H4 (cell line): ENCODE measurements at places on chromosomes 3 and 15. TPM values are rescaled to one million over a fixed set of nuclear protein-coding genes. Genes with fewer than 3 reads are reported as not detected.
A peak's percentile ranks its signal among the peaks of the same experiment; 100 is the strongest.

XIRP1 gene
- not detected in 2 replicates for total RNA-seq

REC114 gene
- not detected in 2 replicates for total RNA-seq

KBTBD13 gene
- not detected in 2 replicates for total RNA-seq

TNFAIP8L3 gene
- 0.33 TPM in 1 of 2 replicates, not detected in the other for total RNA-seq

FANCD2OS gene
- total RNA-seq = not detected in 2 replicates

VIPR1 gene
- total RNA-seq = not detected in 2 replicates

CKMT1A gene
- total RNA-seq = 0.10 and 1.1 TPM in 2 replicates

GTF2A2 gene
- total RNA-seq = 78.9 and 105 TPM in 2 replicates

DLL4 gene
- total RNA-seq = 0.10 TPM in 1 of 2 replicates, not detected in the other

HOMER2 gene
- 16.0 and 25.2 TPM in 2 replicates for total RNA-seq

PLCB2 gene
- total RNA-seq = 1.6 and 2.4 TPM in 2 replicates

MUC20 gene
- 0.17 and 0.39 TPM in 2 replicates for total RNA-seq

MGA gene
- 14.1 and 19.4 TPM in 2 replicates for total RNA-seq

DNA sequence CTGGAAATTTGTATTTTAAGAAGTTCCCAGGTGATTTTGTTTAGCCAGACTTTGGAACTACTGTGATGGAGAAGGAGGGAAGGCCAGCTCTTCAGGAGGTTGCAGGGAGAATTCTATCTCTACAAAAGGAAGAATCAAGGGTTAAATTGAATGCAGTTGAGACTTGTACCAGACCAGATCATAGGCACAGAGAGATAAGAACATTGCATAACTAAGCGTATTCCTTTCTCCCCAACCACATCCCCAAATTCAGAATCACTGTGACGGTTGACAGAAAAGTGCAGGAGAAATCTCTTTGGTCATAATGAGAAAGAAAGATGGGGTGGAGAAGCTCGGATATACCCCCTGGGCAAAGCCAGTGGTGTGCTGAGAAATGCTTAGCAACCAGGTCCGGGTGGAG is 7.2 kb downstream of the PLD1 start:
- no peak for DNase-seq

DNA sequence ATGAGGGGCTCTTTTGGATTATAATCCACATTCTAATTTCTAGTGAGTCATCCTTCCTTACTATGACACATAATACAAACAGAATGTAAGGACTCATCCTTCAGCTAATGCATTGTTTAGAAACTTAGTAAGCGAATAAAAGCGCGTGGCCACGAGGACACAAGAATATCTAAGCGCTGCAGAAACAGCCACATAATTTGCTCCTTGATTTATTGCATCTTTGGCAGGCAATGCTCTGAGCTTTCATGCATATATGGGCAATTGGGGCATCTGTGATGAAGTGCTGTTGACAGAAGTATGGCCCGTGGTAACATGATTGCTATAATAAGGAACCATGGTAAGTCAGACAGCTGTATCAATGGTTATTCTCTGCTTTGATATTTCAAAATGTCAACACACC is 191.3 kb upstream of the ZNF385D start:
- no peak for DNase-seq

DNA sequence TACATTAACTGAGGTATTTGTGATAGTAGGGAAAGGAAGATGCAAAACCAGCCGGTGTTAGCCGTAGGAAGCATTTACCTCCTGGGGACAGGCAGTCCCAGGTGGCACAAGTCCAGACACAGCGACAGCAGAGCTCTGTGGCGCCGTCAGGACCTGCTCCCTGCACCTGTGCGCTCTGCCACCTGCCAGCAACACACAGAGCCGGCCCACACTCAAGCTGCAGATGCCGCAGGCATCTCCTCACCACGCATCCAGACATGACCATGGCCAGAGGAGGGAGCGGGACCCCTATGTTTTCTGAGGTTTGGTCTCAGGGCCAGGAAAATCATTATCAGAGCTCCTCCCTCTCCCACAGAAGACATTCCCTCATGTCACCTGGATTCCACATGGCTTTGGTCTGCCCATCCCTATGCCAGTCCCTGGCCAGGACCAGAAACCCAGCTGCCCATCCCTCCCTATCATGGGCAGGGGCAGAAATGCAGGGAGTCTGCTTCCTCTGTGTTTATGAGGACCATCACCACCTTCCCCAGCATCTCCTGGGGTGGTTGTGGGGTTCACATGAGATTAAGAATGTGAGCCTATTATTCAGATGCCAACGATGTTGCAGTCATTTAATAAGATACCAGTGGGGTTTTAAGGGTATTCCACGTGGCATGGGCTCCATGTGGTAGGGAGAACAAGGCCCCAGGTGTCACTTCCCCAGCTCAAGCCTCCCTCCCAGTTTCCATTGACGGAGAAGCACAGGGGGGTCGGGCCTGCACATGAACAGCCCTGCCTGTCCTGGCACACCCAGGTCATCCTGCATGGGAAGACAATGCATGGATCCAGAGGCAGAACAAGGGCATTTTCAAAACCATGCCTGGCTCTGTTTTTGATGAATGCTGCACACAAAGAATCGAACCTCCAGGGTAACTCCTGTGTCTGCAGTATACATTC is 251.1 kb downstream of the OCA2 start:
- no peak for DNase-seq

DNA sequence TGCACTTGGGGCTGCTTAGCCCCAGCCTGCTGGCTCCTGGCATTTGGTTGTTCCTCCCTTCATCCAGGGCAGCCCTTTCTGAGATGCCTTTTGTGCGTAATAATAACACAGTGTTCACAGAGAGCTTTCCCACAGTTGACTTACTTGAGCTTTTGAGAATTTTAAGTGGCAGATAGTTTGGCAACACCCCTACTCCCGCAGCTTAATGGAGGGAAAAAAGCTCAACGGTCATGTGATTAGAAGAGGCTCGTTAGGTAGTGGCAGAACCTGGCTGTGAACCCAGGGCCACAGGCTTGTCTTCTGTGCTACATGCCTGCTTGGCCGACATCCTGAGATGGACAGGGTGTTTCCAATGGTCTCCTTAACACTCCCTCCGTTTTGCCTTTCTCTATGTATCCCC is 4.7 kb downstream of the KBTBD13 start:
- no peak for DNase-seq

DNA sequence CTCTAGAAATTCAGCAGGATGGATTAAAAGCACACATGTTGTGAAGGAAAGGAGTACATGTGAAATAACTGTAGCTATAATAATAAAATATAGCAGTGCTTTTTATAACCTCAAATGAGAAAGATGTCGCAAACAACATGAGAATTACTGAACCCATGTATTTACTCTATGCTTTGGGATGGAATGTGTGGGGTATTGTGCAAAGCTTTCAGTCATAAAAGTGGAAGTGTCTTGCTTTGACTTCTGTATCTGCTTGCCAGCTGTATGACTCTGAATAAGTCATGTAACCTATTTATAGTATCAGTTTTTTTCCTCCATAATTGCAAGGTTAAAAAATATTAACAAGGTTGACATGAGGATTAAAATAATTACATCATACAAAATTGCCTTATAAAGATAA is 519.3 kb upstream of the CADM2 start:
- DNase-seq = no peak

GRCh38 chr3:190615060-190615384 is 101.1 kb downstream of the IL1RAP start:
- no peak for DNase-seq

DNA sequence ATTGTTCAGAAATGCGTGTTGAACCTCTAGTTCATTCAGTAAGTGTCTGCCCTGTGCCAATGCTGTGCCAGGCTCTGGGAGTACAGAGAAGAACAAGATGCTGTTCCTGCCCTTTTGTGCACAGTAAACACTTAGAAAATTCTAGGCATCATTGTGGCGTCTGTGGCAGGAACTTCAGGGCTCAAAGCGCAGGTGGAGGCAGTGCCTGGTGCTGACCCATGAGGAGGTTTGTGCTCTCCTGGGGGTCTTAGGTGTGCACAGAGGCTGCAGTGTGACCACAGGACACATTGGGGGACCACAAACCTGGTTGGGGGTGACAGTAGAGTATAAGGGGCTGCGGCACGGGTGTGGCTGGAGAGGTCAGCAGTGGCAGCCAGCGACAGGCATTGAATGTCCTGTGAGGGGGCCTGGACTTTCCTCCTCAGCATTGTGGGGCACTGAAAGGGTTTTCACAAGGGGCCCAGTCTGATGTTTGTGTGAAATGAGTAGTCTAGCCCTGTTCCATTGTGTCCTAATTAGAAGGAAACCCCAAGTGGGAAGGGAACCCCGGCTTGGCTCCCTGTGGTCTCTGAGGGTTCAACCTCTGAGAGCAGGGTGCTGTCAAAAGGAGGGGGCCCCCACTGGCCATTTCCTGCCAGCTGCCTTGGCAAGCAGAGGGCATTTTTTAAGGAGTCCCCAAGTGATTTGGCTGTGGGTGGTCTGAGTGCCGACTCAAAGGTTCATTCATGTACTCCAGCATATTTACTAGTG is 20.9 kb downstream of the MRAS start:
- DNase-seq = no peak

- DNase-seq = no peak
Measured at GRCh38 chr3:45084361-45084760, 58.3 kb downstream of the CLEC3B start.

DNA sequence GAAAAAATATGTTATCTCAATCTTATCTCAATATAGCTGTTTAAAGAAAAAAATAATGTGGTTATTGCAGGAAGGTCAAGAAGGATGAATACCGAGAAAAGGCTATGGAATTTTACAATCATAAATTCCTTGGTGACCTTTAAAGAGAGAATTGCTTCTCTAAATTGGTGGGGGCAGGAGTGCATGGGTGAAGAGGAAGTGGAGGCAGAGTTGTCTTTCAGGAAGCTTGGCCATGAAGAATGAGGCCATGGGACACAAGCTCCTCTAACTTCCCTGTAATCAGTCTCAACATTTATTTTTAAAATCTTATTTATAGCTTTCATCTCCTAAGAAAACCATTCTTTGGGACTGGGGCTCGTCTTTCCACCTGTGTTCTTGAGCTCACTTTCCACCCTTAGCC is 22.4 kb upstream of the ALDH1A2 start:
- no peak for DNase-seq

DNA sequence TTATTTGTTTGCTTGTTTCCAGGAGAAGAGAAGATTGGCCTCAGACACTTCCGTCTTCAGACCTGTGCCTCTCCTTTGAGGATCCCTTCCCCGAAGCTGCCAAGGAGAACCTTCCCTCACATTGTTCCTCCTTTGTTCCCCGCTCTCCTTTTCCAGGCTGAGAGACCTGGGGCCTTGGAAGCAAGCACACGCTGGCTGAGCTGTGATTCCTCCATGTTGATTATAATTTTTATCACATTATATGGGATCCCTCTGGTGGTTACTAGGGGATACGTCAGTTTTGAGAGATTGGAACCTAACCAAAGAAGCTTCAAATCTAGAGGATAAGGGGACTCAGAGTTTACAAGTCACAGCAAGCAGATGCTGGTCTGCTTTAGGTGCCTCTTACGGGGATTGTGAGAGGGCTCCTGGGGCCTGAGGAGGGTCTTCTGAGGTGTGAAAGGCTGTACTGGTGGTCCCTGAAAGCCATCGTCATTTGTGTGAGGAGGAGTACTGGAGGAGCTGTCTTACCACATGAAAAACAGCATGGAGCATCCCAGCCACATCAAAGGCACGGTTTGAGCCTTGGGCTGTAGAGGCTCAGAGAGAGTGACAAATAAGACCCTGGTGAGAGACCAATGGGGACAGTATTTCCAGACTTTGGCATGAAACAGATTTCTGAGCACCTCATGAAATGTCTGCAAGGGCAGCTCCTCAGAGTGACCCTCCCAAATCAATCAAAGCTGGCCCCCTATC is 760.1 kb upstream of the CFAP20DC start:
- DNase-seq = peak; percentile 44

GRCh38 chr3:12906916-12907290 is 65.5 kb upstream of the RPL32 start:
- no peak for DNase-seq

GRCh38 chr15:31077941-31078340 is 23.6 kb downstream of the TRPM1 start:
- no peak for DNase-seq

DNA sequence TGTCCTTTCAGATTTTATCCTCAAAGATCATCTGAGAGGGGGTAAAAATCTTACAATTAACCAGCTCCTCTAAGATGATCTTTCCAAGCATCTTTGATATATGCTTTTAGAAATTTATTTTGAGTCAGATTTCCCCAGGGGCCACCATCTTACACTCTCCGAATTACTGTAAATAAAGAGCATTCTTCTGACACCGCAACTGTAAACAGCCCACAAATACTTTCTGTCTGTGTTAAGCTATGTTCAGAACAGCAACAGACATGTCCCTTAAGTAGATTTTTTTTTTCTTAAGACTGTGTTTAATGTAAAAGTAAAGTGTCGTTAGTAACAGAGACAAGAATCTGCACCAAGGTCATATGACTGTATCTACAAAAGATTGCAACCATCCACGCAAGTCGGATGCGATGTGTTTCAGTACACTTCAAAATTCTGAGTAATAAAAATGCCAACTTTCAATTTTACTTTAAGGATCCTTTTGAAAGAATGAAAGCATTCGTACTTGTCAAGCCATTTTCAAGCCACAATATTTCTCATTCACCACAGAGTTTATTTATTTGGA is 159.0 kb upstream of the KCNH8 start:
- DNase-seq = peak; percentile 2

- DNase-seq = no peak
Measured at GRCh38 chr15:74535388-74536084, 5.5 kb upstream of the ARID3B start.

- no peak for DNase-seq
Measured at GRCh38 chr3:124700880-124701684, 29.2 kb upstream of the UMPS start.

DNA sequence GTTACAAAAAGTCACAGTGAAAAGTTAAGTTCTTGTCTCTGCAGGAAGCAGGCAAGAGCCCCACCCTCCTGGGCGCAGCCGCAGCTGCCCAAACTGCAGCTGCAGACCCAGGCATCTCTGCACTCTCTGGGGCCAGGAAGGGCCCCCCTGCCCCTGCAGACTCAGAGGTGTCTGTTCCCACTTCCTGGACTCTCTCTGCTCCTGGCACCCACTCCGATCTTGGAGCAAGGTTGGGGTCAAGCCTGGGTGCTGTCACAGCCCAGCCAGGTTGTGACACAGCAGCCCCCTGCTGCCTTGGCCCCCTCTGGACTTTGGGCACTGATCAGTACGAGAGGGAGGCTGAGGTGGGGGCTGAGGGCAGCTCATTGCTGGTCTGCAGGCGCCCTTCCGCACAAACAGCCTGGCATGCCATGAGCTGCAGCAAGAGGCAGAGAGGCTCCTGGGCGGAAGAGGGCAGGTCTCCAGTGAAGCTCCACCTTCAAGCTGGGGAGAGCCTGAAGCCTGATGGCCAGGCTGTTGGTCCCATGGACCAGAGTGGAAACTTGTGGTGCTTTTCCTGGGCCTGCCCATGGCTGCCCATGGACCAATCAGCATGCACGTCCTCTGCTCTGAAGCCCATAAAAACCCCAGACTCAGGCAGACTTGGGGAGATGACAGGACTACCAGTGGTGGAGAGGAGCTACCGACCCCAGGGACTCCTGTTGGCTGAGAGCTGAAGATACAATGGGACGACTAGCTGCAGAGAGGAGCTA is 42.9 kb upstream of the LRRFIP2 start:
- no peak for DNase-seq

DNA sequence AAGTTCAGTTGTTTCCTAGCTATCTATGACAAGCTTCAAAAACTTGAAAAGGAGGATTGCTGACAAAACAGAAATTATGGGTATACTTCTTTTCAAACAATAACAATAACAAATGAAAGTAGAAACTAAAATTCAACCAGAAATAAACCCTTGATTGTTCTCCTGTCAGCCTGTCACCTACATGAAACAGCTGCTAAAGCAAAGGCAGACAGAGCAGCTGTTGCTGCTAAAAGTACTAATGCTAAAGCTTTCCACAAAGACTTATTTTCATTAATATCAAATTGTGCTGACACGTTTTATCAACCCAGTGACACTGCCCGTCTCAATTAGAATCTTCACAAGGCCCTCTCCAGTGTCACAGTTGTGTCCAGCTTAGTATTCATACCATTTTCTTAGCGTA is 533.2 kb upstream of the GBE1 start:
- DNase-seq = no peak

- DNase-seq = no peak
Measured at GRCh38 chr15:68518785-68519430, 59.9 kb upstream of the CORO2B start.
